GM06990 (cell line): ENCODE measurements at places on chromosomes 4 and X.

DNA sequence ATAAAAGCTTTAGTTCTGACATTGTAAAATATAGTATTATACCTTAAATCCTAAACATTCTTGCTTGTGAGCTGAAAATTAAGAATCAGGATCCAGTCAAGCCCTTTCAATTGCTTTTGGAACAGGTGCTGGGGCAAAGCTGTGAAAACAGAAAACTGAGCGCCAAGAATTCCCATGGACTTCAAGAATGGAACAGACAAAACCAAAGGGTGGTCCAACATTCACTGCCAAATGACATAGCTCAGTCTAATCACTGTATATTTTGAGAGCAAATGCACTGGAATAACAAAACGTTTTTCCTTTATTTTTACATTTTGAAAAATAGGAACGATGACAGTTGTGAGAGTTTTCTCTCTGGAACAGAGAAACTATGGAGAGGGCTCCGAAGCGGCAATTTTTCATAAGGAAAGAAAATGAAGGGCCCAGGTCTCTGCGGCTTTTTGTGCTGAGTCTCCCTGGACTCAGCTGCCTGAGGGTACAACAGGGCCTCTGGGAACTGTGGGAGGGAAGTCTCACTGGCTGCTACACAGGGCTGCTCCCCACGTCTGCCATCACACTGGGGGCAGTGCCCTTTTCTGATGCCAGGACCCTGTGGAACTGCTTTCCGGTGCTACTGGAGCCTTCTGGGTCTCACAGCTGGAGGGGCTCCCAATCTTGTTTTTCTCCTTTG, 56.0 kb upstream of the BMPR1B start:
- DNase-seq: no peak

DNA sequence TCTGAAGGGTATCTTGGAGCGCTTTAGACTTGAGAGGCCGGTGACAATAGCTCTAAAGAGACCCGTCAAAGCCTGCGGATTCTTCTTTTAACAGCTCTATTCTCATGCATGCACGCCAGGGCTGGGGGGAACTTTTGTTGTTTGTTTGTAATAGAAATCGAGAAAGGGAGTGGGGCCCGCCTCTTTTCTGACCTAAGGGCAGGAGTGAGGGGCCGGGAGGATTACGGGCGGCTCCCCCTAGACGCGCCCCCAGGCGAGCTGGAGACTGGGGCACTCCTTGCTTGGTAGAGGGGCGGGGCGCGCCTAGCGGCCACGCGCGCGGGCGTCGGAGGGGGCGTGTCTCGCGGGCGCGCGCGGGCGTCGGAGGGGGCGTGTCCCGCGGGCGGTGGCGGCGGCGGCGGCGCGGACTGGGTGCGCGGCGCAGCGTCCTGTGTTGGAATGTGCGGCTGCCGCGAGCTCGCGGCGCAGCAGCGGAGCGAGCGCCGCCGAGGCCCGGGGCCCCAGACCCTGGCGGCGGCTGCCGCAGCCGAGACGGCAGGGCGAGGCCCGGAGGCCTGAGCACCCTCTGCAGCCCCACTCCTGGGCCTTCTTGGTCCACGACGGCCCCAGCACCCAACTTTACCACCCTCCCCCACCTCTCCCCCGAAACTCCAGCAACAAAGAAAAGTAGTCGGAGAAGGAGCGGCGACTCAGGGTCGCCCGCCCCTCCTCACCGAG, at the start of gene REST:
REST (plus strand) TSS at position 412 of the 717 bp plus-strand sequence. CDS start 2,739 bp downstream, outside the sequence.
- DNase-seq: peak; percentile 77

GRCh38 chrX:71000139-71000538, 68.0 kb downstream of the SNX12 start:
- DNase-seq: no peak

- peak; percentile 83 for DNase-seq
Observed at GRCh38 chr4:168318266-168318895, at the start of gene DDX60. Gene DDX60 (minus strand): TSS chr4:168318752. CDS start chr4:168311259, 7,493 bp downstream.

DNA sequence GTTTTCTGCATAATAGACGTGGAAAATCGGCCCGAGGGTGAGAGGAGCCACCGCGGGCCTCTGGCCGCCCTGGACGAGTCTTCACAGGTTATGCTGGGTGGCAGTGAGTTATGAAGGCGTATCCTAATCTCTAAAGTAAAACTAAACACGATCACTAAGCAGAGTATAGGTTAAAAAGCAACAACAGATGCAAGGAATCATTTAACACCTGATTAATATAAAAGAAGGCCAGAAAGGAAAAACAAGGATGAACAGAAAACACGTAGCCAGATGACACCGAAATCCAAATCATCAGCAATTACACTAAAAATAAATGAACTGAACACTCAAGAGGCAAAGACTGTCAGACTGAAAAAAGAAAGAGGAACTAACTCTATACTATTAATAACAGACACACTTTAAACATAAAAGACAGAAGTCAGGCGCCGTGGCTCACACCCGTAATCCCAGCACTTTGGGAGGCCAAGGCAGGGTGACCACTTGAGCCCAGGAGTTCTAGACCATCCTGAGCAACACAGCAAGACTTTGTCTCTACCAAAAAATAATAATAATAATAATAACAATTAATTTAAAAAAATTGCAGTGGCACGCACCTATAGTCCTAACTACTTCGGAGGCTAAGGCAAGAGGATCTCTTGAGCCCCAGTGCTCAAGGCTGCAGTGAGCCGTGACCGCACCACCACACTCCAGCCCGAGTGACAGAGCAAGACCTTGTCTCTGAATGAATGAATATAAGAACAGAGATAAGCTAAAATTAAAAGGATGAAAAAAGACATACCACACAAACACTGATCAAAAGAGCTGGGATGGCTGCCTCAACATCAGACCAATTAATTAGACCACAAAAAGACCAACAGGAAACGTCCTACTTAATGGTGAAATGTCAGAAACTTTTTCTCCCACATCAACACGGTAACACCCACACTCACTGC, 30.0 kb downstream of the CTBP1 start:
- DNase-seq: peak; percentile 83

GRCh38 chr4:159542296-159542695, 439.4 kb downstream of the RAPGEF2 start:
- DNase-seq: no peak

DNA sequence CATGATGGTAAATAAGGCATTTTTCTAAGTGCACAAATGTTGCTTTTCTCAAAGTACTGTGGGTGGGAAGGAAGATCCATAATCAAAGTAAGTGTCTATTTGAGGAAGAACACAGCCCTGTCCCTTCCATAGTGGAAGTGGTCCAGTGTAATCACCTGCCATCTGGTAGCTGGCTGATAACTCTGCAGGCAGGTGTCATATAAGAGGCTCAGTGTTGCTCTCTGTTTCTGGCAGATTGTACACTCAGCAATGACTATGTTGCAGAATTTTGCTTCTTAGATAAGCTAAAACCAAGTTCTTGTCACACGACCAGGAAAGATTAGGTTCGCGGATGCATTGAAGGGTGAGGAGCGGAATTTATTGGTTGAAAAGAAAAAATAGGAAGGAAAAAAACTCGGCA, 20.9 kb downstream of the SAGE1 start:
- no peak for DNase-seq

GRCh38 chr4:146273204-146273901, 59.0 kb downstream of the REELD1 start:
- peak; percentile 80 for DNase-seq

GRCh38 chr4:4344915-4345527, 41.9 kb upstream of the NSG1 start:
- peak; percentile 75 for DNase-seq

GRCh38 chr4:74309223-74309622, 953 bp downstream of the EPGN start:
- DNase-seq: no peak
